ENCODE measurements at places on chromosomes 11 and 22.

GRCh38 chr22:39367035-39367434 is 17.2 kb downstream of the SYNGR1 start:
- DNase-seq, result no peak

- no peak for DNase-seq
These were observed 51.8 kb upstream of the SLC22A12 start for GRCh38 chr11:64539239-64539638.

GRCh38 chr11:70819022-70819421 is 420.7 kb downstream of the CTTN start:
- DNase-seq, result no peak

DNA sequence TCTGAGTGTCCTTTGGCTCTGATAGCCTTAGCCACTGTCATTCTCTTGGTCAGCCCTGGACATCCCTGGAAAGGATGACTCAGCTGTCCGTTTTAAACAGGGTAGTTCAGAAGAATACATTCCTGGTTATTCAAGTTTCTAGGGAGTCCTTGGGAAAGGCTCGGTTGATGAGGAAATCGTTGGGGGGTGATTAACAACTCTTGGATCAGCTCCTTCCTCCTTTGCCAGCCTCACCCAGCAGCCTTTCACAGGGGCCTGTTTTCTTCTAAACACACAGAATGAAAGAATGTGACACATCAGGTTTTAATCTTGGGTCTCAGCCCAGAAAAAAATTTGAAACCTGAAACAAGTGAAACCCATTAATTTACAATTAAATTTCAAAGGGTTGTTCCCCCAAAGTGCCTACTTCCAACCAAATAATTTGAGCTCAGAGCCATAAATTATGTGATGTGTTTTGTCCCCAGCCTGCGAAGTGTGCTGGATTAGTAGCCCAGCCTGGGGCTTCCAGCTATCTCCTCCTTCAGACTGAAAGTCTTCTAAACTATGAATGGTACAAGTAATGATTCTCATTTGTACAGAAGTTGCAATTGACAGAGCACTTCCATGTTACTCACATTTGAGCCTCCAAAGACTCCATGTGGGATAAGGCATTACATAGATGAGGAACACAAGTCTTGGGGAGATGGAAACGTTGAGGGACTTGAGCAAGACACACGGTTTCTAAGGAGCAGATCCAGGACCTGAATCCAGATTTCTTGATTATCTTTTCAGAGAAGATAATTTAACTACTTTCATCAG is 19.3 kb upstream of the MRGPRX2 start:
- no peak for DNase-seq

GRCh38 chr11:6895010-6895409 is 2.7 kb upstream of the OR2D2 start:
- no peak for DNase-seq

DNA sequence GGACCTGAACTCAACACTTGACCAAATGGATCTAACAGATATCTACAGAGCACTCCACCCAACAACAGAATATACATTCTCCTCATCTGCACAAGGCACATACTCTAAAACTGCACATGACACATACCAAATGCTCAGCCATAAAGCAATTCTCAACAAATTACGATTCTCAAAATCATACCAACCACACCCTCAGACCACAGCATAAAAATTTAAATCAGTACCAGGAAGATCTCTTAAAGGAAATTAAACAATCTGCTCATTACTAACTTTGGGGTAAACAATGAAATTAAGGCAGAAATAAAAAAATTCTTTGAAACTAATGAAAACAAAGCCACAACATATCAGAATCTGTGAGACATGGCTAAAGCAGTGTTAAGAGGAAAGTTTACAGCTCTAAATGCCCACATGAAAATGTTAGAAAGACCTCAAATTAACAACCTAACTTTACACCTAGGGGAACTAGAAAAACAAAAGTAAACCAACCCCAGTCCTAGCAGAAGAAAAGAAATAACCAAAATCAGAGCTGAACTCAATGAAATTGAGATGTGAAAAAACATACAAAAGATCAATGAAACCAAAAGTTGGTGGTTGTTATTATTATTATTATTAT is 37.2 kb downstream of the TMEM123 start:
- DNase-seq, result no peak

DNA sequence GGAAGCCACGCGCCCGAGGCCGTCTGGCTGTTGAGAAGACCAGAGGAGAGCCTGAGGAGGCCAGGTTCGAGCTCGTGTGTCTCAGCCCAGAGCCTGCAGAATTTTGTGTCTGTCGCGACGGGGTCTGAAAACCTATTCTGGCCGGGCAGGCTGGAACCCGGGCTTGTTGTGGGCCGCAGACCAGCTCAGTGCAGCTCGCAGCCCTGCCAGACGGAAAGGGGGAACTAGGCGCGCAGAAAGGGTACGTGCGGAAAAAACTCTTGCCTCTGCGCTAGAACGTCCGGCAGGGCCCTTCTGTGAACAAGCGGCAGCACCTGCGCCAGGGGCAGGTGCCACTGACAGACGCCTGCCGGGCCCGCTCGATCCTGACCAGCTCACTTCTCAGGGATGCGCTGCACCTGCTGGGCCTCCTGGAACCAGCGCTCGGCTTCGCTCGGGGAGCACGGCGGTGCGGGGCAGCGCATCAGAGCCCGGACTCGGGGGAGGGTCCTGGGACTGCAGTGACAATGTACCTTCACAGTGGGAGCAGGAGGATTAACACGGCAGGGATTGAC is 409.3 kb downstream of the BRD1 start:
- no peak for DNase-seq

DNA sequence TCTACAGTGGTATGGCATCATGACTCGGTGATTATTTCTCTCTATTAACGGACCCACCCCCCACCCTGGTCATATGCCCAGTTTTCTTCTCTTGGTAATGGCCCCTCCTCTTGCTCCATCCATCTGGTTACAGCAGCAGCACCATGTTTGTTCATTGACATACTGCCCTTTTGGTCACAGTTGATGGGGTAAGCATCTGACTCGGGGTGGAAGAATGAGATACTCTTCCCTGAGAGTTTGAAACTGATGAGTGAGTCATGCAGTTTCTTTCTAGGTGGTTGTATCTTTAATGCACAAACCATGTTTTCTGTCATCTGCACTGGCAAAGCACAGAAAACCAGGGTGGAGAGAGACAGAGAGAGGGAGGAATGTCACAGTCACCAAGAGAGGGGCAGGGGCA is 126.0 kb downstream of the SYN3 start:
- no peak for DNase-seq

DNA sequence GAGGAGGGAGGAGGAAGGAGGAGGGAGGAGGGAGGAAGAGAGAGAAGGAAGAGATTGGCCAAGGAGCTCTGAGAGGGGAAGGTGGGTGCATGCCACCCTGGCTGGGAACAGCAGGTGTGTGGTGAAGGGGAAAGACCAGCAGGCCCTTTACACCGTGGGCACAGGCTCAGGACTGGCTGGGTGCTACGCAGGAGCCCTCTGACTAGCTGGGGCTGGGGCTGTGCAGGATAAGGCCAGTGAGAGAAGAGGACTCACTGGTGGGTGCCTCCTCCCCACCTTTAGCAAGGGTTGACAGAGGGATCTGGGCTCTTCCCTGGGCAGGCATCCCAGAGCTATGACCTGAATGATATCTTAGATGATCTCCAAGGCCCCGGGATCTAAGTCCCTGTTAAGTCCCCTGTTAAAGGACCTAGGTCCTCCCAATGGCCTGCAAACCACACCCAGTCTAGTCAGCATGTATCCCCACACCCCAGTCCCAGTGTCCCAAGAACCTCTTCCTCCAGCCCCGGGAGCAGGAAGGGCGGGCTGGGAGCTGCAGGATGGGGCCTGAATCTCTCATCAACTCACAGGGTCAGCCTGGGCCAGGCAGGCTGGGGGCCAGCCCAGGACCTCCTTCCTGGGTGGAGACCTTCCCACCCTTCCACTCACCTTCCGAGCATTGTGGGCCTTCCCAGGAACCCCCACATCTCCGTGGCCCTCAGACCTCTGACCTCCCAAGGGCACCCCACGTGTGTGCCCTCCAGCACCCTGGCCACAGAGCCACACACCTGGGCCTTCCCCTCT is 55.4 kb downstream of the CDKN1C start:
- DNase-seq, result no peak

- DNase-seq, result no peak
These were observed 8.7 kb upstream of the MPPED2 start for GRCh38 chr11:30594646-30595411.

GRCh38 chr11:1516273-1517067 is 29.9 kb upstream of the MOB2 start:
- DNase-seq, result no peak

DNA sequence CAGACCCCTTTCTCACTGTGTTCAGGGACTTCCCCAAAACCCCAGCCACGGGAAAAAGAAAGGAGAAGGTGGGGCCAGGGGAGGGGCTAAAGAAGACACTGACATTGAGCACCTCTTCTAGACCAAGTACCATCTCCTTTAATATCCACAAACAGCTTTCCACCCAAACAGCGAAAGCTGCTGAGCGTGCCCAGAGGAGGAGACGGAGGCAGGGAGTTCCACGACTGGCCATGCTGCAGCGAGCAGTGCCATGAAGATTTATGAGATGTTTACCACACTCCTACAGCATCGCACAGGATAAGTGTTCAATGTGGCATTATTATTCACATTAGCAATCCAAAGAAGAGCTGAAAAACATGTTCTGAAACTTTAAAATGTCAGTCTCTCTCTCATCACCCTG is 127.4 kb downstream of the LARGE1 start:
- no peak for DNase-seq

DNA sequence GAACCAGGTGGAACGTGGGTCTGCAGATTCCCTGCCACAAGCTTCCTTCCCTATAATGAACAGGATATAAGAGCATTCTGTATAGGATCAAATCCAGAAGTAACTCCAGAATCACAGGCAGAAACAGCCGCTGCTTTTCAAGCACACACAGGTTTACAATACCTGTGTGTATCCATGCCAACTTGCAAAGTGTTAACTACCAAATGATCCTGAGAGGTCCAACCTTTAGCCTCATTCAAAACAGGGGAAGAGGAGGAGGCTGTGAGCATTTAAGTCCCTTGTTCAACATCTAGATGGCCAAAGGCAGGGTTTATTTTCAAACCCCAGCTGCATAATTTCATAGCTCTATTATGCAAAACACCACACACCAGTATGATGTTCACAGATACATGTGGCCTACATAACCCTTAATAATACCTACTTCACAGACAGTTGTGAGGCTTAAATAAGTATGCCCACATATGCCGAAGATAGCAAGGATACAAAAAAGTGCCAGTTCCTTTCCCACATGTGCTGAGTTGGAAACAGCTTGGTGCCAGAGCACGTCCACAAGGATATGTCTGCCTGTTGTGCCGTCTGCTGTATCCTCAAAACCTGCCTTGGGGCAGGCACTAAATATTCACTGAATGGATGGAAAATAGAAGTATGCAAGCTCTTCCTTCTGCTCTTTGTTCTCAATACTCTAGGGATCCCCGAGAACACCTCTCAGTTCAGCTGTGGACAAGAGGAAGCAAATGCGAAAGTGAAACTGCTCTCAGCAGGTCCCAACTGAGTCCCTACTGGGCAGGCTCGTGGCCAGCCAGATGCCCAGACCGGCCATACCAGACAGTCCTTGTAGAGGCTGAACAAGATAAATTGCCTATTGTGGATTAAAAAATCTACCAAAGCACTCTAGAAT is 66.8 kb downstream of the LARGE1 start:
- no peak for DNase-seq

All from effector CD8-positive, alpha-beta T cell (primary cell).